ENCODE measurements at places on chromosomes 1 and 21.

DNA sequence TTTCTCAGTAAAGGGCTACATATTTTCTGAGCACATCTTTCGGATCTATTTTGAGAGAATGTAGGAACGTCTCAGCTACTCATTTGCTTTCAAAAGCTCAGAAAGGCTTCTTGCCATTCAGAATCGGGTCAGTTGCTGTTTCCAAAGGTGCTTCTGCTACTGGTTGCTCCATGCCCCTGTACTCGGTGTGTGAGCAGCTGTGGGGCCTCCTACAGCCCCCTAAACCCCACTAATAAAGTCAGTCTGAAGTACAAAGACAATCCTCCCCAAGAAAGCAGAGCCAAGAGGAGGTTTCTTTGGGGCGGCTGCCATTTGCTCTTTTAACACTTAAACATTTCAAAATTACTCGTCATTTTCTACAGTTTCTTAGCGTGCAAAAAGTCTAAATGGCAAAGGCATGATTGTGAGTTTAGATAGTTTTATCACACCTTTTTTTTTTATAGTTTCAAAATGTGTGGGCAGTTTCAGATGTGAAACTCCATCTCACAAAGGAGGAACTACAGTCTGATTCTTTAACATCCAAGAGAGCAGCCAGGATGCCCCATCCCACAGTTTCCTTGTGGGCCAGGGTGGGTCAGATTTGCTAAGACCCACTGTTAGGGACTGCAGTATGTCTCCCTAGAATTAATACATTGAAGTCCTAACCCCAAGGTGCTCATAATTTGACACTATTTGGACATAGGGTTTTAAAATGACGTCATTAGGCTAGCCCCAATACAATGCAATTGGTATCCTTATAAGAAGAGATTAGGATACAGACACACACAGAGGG, 4.1 kb downstream of the RUNX1 start:
- no peak for DNase-seq

- no peak for DNase-seq
Measured at GRCh38 chr1:73411479-73411878, 786.5 kb downstream of the LRRIQ3 start.

DNA sequence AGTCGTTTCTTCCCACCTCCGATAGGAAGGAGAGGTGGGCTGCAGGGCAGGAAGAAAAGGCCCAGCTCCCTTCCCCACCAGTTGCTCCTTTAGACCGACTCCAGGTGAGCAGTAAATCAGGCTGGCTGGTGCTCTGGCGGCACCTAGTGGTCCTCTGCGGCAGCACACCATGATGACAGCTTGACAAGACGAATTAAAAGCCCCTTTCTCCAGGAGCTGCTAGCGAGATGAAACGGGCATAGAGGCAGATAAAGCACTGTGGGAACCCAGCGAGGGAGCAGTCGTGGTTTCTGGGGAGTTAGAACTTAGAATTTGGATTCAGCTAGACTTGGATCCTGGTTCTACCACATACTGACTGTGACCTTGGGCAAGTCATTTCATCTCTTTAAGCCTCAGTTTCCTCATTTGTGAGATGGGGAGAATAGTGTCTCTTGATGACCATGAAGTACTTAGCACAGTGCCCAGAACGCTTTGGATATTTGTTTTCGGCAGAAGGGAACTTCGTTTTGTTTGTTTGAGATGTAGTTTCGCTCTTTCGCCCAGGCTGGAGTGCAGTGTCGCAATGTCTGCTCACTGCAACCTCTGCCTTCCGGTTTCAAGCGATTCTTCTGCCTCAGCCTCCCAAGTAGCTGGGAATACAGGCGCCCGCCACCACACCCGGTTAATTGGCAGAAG, 21.8 kb upstream of the COL9A2 start:
- DNase-seq, result peak; percentile 90

DNA sequence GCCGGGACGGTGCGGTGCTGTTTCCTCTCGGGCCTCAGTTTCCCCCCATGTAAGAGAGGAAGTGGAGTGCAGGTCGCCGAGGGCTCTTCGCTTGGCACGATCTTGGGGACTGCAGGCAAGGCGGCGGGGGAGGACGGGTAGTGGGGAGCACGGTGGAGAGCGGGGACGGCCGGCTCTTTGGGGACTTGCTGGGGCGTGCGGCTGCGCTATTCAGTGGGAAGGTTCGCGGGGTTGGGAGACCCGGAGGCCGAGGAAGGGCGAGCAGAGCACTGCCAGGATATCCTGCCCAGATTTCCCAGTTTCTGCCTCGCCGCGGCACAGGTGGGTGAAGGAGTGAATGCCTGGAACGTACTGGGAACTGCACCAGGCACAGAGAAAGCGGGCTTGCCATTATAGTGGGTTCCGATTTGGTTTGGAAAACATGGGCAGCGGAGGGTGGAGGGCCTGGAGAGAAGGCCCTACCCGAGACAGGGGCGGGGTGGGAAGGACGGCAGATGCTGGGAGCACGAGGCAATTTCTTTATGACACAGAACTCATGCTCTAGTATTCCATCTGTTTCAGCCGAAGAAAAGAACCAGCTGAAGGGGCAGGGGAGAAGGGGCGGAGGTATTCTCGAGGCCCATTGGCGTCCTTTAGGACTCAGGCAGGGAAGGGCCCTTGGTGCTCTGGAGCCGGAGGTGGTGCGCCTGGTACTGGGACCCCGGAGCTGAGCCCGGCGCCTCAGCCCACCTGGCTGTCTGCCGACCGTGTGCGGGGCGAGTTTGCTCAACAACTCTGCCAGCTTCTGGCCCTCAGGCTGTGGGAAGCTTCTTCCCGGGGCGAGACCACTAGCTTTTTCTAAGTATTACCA, 960 bp downstream of the PCSK9 start:
- no peak for DNase-seq

DNA sequence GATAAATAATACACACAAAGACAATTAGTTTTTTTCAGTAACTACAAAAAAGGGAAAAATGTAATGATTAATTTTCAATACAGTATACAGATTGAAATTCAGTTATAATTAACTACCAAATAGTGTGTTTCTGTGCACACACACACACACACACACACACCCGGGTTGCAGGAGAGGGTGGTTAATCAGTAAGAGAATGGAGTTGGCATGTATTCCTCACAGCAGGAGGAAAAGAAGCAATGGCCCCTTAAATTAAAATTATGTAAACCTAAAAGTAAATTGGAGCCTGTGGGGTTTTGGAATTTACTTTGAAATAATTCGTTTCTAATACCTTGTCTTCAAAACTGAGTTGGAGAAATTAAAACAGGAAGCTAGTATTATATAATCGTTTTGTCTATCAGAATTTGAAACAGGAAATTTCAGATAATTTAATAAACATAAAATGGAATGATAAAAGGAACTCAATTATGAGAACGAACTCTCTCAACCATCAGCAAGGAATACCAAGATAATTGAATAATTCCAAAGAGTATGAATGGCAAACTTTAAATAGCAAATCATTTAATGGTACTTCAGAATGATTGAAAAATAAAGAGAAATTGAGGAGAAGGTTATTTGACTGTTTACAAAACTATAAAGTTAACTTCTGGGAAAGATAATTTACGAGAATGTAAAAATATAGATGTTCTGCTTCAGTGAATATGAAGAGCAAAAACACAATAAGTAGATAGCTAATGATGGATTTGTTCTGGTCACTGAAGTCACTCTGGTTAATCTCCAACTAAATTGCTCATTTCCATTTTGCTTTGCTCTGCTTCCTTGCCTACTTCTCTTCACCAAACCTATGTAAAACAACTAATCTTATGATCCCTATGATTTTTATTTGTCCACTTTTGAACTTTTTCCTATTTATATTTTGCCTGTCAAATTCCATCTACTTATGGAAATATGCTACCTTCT, 547.9 kb upstream of the ZP4 start:
- no peak for DNase-seq

- no peak for DNase-seq
Measured at GRCh38 chr1:88189525-88189924, 494.5 kb upstream of the PKN2 start.

GRCh38 chr1:208089761-208090370, 154.3 kb downstream of the PLXNA2 start:
- no peak for DNase-seq

DNA sequence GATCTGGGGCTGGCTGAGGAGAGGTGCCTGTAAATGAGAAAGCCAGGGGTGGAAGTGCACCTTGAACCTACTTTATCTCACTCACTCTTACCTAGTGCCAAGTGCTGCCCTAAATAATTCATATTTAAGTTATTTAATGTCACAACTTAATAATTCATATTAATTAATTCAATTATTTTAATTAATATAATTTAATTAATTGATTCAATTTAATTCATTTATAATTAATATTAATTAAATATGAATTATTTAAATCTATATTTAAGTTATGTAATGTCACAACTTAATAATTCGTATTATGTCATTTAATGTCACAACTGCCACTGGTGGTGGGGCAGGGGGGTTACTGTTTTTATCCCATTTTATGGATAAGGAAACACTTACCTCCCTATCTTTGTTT, 361.6 kb upstream of the RUNX1 start:
- DNase-seq, result no peak

DNA sequence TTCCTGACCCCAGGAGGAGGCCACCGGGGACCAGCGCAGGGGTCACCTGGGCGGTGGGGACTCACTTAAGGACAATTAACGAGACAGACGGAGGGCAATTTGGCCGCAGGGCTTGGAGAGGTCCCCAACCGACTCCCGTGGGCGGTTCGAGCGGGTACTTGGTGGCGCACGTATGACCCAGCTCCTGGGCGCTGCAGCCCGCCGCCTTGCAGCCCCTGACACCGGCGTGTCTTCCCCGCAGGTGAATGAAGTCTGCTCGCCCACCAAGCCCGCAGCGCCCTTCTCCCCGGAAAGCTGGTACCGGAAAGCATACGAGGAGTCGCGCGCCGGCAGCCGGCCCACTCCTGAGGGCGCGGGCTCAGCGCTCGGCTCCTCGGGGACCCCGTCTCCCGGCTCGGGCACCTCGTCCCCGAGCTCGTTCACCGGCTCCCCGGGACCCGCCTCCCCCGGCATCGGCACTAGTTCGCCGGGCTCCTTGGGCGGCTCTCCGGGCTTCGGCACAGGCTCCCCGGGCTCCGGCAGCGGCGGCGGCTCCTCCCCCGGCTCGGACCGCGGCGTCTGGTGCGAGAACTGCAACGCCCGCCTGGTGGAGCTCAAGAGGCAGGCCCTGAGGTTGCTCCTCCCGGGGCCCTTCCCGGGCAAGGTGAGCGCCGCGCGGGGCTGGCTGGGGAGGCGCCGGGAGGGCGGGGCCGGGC, 1.4 kb downstream of the KIF26B start:
- DNase-seq, result peak; percentile 76

DNA sequence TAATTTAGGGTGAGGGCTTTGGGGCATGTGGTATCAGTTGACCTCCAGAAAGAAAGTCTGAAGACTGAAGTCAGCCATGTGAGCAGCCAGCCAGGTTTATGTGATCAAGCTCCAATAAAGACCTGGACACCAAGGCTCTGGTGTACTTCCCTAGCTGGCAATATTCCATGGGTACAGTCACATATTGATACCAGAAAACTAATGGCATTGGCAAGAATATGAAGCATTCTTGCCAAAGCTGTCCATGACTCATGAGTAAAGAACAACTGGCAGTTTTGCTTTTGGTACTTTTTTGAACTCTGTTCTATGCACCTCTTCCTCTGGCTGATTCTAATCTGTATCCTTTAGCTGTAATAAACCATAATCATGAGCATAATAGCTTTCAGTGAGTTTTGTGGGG, 415.3 kb upstream of the CAMK1G start:
- DNase-seq, result peak; percentile 23
